ENCODE measurements at places on chromosomes 6 and 20. TPM values are rescaled to one million over a fixed set of nuclear protein-coding genes. Genes with fewer than 3 reads are reported as not detected.

DNA sequence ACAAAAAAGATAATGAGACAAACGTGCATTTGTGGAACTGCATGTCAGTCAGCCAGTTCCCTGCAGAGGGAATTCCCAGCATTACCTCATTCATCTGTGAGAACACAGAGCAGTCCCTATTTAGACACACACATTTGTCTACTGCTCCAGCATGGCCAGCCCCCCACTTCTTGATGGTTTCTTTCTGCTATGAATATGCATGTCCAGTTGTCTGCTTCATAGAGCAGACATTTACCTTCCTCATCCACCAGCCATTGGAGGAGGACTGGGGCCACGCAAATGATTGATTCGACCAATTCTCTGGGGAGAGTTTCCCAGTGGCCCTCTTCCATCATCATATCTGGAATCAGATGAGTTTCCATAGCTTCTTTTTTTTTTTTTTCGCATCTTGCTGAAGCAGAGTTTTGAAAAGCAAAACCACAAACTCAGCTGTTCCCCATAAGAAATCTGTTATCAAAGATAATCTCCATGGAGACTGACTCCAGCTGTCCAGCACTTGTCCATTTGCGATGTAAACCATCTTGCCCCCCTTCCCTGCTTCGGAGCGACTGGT lies 11.8 kb downstream of the ENPP1 start:
- no peak for DNase-seq

Gene GSTA4
- total RNA-seq = 28.7 TPM

GRCh38 chr6:110364364-110365105 lies 6.4 kb upstream of the METTL24 start:
- no peak for DNase-seq

GRCh38 chr6:48110436-48111142 lies 408 bp downstream of the PTCHD4 start:
- DNase-seq = no peak

- DNase-seq = no peak
These were observed 172.1 kb downstream of the CDKAL1 start for GRCh38 chr6:20706238-20706938.

Gene FAM209B
- not detected for total RNA-seq

DNA sequence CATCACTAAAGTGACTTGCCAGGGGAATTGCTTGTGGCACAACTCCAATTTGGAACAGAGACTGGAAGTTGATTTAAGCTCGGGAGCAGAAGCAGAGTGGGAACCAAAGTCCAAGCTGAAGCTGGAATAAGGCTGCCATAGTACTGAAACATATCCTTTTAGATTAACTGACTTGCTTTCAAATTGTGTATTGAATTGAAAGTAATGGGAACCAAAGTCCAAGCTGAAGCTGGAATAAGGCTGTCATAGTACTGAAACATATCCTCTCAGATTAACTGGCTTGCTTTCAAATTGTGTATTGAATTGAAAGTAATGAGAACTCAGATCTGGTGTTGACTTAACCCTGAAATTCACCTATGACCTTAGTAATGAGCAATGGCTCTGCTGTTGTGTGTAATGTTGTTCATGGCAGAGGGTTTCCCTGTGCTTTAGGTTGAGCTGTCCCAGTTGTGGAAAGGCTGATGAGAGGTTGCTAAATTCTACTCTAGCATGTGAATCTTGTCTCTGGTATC lies 40.2 kb downstream of the CENPW start:
- peak; percentile 20 for DNase-seq

GRCh38 chr20:9742821-9743220 lies 96.1 kb downstream of the PAK5 start:
- DNase-seq = no peak

DNA sequence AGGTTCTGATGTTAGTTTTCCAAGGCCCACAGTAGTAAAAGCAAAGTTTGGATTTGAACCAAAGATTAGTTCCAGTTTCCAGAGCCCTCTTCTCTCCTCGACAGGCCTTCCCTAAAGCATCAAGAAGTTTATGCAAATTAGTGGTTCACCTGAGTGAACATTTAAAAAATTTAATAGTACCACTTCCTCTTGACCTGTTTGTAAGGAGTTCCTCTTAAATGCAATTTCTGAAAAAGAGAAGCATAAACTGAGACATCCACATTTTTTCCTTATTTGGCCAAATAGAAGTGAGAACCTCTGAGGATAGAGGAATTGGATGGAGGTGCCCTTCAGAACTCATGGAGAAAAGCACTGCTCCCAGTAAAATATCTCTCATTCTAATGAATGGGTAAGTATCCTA lies 1.2 kb upstream of the DSE start:
- no peak for DNase-seq

DNA sequence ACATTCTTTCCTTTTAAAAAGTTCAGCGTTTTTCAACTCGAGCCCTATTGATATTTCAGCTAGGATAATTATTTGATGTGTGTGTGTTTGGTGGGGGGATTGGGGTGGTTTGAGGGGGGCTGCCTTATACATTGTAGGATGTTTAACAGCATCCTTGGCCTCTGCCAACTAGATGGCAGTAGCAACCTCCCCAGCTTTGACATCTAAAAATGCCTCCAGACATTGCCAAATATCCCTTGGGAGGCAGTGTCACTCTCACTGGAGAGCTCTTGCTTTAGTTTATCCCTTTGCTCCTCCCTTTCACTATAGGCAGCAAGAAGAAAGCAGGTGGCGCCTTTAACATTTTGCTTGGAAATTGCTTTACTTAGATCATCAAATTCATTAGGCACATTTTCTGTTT lies 14.6 kb upstream of the TP53TG5 start:
- no peak for DNase-seq

Gene WFDC11
- total RNA-seq = not detected

DNA sequence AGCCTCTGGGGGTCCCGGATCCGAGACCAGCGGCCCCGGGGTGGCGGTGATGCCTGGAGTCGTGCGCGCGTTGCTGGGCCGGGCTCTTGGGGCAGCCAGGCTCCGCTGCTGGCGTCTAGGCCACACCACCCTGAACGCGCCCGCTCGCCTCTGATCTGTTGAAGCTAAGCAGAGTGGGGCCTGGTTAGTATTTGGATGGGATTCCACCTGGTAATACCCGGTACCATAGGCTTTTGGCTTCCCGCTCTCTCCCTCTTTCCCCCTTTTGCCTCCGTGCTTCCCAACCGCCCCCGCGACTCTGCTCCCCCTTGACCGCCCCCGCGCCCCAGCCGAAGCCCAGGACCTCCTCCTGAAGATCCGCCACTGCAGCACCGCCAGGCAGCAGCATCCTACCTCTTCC lies 1383.5 kb upstream of the DEFB115 start:
- DNase-seq = peak; percentile 61

Gene GABRR1
- not detected for total RNA-seq

Gene USP49
- total RNA-seq = 5.7 TPM

Gene ARMC12
- total RNA-seq = not detected

Gene DLL1
- total RNA-seq = 13.4 TPM

DNA sequence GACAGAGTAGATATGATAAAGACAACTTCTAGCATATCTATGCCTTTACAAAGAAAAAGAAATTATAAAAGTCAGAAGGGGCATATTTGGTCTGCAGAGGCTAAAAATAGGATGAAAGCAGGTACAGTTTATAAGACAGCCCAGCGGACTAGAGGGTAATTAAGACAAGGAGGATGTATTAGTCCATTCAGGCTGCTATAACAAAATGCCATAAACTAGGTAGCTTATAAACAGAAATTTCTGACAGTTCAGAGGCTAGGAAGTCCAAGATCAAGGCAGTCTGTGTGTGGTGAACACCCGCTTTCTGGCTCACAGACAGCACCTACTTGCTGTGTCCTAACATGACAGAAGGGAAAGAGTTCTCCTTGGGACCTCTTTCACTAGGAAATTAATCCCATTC lies 5.7 kb downstream of the HBS1L start:
- DNase-seq = no peak

DNA sequence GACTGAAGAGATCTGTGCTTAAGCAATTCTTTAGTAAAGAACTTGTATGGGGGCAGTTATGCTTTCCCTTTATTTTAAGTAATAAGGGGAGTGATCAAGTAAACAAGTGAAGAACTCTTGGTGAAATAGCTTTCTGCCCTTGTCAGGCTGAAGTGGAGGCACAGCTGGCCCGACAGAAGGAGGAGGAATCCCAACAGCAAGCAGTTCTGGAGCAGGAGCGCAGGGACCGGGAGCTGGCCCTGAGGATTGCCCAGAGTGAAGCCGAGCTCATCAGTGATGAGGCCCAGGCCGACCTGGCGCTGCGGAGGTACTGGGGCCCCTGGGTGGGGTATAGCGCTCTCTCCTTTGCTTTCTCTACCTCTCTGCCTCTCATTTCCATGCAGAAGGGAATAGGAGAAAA lies 143.3 kb downstream of the MYO6 start:
- no peak for DNase-seq

GRCh38 chr20:48614593-48615274 lies 213.1 kb downstream of the PREX1 start:
- no peak for DNase-seq

- no peak for DNase-seq
These were observed 89.4 kb downstream of the SLC16A10 start for GRCh38 chr6:111176760-111177099.

DNA sequence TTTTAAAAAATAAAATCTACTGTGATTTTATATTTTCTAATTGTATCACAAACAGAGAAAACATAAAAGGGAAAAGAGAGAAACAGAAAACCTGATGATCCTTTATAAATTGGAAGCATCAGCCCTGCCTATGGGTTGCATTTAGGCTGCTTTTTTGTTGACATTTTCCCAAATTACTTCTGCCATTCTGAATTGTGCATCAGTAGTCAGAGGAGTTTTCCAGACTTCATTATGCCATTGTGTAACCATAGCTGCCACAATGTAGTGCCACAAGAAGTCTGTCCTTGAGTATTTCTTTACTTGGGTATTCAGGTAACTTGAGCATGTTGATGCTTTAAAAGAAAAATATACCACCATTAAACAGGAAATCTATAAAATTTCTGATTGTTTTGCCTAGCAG lies 130.3 kb downstream of the HACE1 start:
- no peak for DNase-seq

DNA sequence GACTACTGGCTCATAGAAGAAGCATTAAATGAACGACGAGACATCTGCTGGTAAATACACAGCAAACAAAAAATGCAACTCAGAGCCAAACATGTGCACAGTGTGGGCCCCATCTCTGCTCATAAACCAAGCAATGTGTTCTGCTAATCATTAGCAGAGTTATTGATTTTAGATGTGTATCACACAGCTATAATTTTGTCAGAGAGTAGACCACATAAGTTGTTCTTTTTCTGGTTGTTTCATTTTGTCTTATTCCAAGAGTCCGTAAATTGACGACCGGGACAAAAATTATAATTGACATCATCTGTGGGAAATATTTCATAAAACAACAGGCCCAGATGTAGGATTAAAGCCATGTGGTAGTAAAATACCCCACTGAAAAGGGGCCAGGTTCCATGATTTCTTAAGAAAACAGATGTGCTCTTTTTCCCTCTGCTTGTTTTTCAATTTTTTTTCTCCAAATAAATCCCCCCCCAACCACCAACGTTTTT lies 423.6 kb downstream of the HAO1 start:
- no peak for DNase-seq

GRCh38 chr20:63957004-63957689 lies 931 bp upstream of the UCKL1 start:
- DNase-seq = peak; percentile 71

DNA sequence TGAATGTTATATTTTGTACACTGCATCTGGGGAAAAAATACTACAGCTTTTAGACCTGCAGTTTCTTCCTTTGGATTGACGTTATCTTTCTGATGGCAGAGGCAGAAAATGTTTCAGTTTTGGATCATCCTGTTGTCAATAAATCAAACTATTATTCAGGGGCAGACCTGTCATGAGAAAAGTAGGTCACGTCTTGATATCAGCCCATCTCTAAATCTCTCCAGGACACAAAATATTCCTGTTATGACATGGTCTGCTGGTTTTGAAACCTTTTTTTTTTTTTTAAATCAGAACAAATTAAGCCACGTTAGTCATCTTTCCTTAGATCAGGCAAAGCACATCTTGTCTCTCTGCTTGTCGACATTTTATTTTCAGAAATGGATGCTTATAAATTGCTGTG lies 24.0 kb downstream of the IL20RA start:
- DNase-seq = no peak

Gene C20orf141
- not detected for total RNA-seq

Gene GDAP1L1
- total RNA-seq = 1.5 TPM

Gene PRPH2
- 1.2 TPM for total RNA-seq

GRCh38 chr6:81834141-81834681 lies 81.7 kb upstream of the TENT5A start:
- peak; percentile 41 for DNase-seq

DNA sequence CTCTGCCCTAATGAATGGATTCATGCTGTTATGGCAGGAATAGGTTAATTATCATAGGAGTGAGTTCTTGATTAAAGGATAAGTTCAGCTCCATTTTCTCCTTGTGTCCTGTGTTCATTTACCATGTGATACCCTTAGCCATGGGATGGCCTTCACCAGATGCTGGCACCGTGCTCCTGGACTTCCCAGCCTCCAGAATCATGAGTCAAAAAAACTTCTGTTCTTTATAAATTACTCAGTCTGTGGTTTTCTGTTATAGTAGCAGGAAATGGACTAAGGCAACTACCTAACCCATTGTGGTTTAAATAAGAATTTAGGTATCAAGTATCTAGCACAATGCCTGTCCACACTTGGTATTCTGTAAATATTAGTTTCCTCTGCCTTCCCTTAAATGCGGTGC lies 223.5 kb downstream of the MEI4 start:
- no peak for DNase-seq

- DNase-seq = no peak
These were observed 67.9 kb upstream of the BTN3A2 start for GRCh38 chr6:26296857-26297648.

GRCh38 chr20:5687884-5688283 lies 62.3 kb upstream of the SHLD1 start:
- no peak for DNase-seq

- DNase-seq = no peak
These were observed 53.9 kb upstream of the TAGAP start for GRCh38 chr6:159098636-159099106.

- DNase-seq = no peak
These were observed 590 bp upstream of the MAP1LC3A start for GRCh38 chr20:34557936-34558319.

GRCh38 chr6:81304466-81304865 lies 448.0 kb downstream of the TENT5A start:
- no peak for DNase-seq

- DNase-seq = no peak
These were observed 23.9 kb downstream of the EPM2A start for GRCh38 chr6:145711372-145711771.

Gene PLA2G7
- total RNA-seq = not detected

Gene YIPF3
- 57.1 TPM for total RNA-seq

DNA sequence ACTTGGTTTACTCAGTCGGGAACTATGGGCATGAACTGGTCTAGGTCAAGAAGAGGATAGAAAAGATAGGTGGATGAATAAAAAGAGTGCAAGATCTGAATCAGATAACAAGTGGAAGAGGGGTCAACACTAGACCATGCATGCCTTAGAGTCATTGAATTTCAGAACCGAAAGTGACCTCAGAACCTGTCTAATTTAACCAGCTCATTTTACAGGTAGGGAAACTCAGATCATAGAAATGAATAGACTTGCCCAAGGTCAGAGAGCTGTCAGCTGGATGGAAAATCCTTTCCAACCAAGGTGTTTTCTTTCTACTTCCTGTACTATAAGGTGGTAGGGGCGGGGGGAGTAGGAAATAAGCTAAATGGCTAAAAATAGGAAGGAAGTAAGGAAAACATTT lies 121.4 kb upstream of the ADGRF1 start:
- DNase-seq = no peak

All from stomach (tissue), 19 donors.